ENCODE measurements at places on chromosomes 11 and 22.

DNA sequence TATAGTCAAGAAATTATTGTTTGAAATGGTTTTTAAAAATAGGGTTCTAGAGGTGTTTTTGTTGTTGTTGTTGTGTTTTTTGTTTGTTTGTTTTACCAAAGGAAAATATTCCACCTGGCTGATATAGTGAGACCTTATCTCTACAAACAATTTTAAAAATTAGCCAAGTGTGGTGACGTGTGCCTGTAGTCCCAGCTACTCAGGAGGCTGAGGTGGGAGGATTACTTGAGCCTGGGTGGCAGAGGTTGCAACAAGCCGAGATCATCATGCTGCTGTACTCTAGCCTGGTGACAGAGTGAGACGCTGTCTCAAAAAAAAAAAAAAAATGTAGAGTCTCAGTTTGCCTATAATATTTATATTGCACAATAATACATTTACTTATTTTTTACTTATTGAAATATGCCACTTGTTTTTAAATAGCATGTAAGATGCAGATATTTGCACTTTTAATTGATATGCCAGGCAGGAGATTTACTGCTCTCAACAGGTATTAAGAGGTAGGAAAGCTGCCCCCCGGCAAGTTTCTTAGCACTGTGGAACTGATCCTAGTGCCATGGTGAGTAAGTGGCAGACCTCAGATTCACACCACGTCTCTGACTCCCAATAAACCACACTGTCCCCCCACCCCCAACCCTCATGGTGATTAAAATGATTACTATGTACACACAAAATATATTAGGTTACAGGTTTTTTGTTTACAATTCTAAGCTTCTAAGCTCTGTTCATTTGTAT is 157.4 kb downstream of the TEAD1 start:
- DNase-seq, result no peak

DNA sequence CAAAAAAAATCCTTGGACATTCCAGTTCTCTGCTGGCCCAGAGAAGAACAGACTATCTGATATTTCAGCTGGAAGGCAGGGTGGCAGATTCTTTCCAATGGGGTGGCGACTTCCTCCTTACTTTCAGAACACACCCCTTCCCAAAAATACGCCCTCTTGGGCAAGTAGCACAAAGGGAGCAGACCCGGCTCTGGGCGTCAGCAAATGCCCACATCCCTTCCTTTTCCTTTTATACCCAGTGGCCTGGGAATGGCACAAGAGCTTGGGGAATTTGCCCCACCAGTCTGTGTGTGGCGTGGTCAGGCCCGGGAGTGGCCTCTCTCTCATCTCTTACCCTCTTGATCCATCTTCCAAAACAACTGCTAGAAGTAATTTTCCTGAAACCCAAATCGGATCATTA is 33.0 kb upstream of the NUP160 start:
- no peak for DNase-seq

DNA sequence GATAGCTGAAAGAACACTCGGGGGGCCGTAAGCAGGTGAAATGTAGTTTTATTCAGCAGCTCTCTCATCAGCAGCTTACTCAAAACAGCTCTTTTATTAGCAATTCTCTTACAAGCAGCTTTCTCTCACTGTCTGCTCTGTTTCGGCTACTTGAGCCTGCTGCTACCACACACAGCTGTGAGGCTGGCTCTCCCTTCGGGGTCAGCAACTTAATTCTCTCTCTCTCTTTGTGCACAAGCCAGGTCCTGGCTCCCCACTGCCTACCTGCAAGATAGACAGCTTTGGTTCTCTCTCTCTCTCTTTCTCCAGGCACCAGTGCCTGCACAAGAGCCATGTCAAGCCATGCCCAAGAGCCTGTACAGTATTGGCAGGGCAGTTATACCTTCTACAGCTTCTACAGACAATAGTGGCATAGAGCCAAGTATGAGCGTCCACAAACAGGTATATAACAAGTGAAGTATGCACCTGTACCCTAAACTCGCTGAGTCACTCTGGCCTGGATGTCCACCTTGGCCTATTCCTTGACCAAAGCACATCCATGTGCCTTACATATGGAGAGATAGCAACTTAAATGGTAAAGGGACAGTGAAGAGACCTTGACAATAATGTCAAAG is 110.8 kb downstream of the MTNR1B start:
- no peak for DNase-seq

DNA sequence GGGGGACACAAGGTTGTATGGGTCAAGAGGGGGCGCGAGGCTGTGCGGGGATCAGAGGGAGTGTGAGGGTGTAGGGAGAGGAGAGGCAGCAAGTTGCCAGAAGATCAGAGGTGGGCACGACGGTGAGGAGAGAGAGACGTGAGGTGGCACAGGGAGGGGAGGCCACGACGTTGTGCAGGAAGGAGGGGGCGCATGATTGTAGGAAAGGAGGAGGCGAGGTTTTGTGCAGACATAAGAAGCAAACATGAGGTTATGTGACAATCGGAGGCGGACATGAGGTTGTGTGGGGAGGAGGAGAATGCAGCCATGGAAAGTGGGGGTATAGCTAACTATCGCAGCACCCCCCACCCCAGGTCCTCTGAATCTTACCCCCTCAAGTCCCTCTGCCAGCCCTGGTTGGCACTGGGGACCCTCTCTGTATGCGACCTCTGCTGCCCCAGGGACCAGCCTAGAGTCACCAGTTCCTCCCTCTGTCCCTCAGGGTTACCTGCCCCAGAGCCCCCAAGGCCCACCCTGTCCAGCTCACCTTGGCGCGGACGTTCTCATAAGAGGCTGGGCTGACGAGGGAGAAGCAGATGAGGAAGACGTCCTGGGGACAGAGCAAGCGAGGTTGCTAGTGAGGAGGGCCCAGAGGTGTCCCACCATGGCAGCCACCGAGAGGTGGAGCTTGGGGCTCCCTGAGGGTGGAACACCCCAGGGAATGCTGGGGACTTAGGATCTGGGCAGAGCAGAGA is 12.5 kb downstream of the RAC2 start:
- DNase-seq, result no peak

- DNase-seq, result peak; percentile 63
Measured at GRCh38 chr11:79413268-79413667, 27.6 kb downstream of the TENM4 start.

GRCh38 chr11:75352588-75353206 is 1.2 kb upstream of the ARRB1 start:
- no peak for DNase-seq

DNA sequence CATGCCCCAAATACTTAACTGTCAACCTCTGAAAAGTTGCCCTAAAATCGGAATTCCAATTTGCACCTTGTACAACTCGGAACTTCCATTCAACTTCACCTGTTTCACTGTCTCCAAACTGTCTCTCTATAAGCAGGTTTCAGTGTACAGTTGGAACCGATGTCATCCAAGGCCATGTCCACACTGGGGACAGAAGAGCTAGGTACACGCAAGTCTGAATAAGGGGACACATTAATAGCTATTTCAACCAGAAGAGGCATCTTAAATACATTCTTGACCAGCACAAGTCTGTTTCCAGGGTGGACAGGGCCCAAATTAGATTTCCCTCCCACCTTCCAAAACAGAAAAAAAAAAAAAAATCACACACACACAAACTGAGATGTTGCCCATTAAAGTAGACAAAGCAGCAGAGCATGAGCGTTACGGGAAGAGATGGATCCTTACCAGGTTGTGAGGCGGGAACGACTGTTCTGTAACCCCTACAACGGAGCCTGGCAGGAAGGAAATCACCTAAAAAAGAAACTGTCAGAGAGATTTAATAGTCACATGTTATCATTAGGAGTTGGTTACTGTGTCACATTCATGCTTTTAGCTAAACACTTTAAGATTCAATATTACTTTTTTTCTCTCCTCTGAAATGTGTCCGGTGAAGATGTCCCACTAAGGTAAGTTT is 1.7 kb downstream of the CREBZF start:
- no peak for DNase-seq

- DNase-seq, result no peak
Measured at GRCh38 chr11:76566811-76567210, 103.7 kb downstream of the LRRC32 start.

- DNase-seq, result peak; percentile 88
Measured at GRCh38 chr22:24894998-24895397, 51.5 kb downstream of the LHFPL7 start.

DNA sequence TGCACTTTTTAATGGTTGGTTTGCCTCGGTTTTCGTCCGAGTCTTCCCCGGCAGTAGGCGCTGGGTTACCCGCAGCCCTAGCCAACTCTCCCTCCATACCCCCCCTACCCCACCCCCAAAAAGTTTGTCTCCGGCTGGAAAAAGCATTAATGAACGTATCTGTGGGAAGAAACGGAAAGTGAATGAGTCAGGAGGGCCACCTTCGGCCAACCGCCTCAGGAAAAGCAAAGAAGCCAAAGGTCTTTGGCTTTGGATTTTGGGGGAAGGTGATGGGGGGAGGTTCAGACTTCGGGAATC is 508 bp upstream of the FLI1 start:
- no peak for DNase-seq

Data from colonic mucosa (tissue), 4 donors.